ENCODE measurements at places on chromosomes 2 and 18.

- no peak for DNase-seq
Observed at GRCh38 chr2:135662088-135662487, 79.6 kb upstream of the UBXN4 start.

DNA sequence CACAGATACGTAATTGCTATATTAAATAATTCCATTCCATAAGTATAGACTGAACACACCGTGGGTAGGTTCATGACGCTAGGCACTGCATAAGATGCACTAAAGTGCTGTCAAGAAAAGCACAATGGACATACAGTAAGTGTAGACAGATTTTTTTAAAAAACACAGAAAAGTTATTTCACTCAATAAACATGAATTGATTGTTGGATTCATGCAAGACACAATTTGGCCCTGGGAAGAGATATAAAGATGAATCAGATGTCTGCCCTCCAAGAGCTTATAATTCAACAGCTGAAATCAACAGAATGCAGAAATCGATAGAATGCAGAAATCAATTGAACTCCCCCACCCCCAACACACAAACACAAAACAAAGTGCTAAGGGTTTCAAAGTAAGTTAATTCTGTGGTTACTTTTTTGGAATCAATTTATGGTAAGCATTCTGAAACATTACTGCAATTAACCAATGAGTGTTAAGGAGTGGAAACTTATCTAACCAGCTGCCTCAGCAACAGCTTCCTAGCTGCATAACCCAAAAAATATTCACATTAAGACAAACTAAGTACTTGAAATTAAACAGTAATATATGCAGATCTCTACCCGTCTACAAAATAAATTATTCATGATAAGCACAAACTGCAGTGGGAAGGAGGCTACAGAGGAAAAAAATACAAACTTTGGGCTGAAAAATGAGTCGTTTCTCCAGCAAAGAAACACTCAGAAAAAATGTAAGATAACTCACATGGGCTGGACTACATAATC lies 1.6 kb downstream of the NBAS start:
- DNase-seq = no peak

GRCh38 chr18:56799756-56800155 lies 148.6 kb downstream of the WDR7 start:
- peak; percentile 28 for DNase-seq

- DNase-seq = no peak
Observed at GRCh38 chr2:210092791-210093190, 78.4 kb downstream of the KANSL1L start.

GRCh38 chr2:168981651-168982050 lies 49.5 kb downstream of the ABCB11 start:
- DNase-seq = no peak

DNA sequence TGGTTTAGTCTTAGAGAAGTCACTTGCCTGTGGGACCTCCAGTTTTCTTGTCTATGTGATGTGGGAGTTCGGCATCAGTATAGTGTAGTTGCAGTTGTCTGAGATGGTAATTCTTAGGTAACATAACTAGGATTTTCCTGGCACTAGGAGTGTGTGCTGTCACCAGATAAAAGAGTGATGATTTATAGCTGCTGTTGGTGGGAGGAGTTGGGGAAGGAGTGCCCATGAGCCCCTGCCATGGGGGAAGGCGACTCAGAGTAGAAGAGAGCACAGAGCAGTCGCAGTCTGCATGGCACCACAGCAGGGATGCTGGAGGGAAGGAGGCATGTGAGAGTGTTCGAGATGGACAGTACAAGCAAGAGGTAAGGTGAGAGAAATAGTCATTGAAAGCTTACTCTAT lies 38.7 kb downstream of the ATP9B start:
- no peak for DNase-seq

GRCh38 chr2:240390091-240391073 lies 45.1 kb upstream of the GPC1 start:
- no peak for DNase-seq

- DNase-seq = no peak
Observed at GRCh38 chr2:75667884-75668283, 21.3 kb downstream of the MRPL19 start.

DNA sequence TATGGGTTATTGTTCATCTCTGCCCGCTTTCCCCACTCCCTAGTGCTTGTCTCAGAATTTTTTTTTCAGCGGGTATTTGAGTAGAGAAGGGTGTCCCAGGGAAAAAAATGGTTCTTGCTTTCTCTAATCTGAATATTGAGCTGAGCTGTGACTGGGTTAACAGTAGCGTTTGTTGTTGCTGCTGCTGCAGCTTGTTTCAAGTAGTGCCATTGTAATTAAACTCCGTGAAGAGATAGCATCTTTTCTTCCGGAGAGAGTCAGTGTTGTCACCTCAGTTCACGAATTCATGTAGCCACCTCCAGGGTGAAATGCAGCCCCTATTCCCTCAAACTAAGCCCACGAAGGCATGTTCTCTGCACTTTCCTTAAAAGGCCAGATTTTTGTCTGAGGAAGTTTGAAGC lies 1.5 kb upstream of the AAK1 start:
- no peak for DNase-seq

DNA sequence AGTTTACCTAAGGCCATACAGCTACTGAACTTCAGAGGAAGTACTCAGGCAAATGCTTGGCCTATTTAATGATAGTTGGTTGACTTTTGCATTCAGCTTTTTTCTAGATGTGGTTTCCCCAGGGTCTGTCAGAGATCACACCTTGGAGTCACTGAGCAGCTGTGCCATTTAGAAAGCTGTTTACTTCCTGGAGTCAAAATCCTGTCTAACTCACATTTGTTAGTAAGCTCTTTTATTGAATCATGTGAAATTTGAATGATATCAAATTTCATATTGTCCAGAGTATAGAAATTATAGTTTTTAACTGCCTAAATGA lies 7.6 kb upstream of the TRIB2 start:
- no peak for DNase-seq

DNA sequence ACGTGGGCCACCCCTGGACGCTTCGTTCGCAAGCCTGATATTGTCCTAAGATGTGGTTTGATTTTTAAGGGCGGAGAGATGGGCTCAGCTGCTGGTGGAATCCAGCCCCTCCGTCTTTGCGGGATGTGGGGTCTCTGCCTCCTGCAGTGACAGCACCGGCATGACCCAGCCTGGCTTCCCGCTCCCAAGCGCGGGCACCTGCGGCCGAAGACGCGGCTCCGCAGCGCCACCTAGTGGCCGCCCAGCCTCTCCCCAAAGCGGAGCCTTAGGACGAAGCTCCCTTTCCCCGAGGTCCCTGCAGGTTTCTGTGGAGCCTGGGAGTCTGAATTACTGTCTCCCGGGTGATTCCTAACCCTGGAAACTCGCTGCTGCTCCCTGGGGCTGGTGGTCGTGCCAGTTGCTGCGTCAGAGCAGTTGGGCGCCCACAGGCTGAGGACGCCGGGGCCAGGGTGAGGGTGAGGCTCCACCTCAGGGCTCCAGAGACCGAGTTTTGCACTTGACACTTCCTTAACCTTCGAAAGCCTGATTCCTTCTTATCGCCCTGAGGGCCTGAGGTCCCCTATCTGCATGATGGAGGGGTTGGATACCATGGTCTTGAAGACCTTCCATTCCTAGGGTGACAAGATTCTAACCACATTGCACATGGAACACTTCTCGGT lies 137.5 kb downstream of the TPO start:
- peak; percentile 51 for DNase-seq

DNA sequence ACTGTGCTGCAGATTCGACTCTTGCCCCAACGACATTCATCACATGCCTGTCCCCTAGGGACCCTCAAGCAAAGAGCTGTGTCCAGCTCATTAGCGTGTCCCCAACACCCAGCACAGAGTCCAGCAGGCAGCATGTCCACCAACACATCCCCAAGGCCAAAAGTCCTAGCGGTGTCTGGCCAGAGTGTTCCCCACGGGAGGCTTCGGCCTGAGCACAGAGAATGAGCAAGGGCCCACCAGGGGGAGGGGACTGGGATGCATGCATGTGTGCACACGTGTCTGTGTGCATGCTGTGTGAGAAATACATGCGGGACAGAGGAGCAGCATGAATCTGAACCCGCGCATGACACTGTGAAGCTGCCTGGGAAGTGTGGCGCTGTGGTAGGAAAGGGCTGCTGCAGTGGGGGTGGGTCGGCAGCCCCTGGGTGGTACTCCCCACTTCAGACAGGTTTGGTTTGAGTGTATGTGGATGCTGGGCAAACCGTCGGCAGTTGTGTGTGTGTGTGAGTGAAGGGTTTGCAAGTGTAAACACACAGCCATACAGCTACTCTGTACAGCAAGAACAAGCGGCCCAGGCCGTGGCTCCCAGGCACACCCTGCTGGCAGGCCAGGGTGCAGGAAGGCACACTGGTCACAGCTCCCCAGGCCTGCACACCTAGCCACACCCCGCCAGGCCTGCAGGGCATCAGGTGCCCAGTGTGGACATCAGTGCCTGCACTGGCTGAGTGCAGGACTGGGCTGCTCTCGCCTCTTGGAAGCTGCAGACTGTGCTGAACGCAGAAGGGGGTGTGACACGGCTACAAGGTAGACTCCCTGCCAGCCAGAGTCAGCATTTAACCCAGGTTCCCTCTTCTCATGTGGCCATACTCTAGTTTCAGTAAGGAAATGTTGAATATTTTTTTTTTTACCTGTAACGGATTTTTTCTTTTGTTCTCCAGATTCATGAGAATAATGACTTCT lies 19.5 kb upstream of the HES6 start:
- no peak for DNase-seq

DNA sequence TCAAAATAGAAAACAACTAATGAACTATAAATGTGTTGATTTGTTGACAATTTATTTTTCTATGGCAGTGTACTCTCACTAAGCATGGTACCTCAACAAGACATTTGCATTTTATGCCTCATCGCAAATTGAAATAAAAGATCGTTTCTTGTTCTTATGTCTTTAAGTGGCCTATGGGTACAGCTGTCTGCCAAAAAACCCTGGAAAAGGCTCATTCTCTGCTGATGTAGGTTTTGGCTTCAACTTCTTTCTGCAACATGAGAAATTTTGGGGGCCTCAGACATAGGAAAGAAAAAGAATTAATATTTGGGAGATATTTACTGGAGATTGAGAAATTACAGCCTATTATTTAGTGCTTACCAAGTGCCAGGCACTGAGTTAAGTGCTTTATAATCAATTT lies 205.1 kb upstream of the DPP10 start:
- no peak for DNase-seq

- DNase-seq = no peak
Observed at GRCh38 chr2:231922311-231923009, 3.7 kb downstream of the NPPC start.
